ENCODE measurements at places on chromosomes 7 and 10.

DNA sequence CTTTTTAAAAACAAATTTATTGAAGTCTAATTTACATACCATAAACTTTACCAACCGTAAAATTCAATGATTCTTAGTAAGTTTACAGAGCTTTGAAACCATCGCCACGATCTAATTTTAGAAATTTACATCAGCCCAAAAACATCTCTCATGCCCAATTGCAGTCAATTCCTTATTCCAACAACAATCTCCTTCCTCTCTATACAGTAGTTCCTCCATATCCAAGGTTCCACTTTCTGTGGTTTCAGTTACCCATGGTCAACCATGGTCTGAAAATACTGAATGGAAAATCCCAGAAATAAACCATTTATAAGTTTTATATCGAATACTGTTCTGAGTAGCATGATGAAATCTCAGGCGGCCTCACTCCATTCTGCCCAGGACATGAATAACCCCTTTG, 183.4 kb upstream of the ADCY1 start:
- no peak for DNase-seq

DNA sequence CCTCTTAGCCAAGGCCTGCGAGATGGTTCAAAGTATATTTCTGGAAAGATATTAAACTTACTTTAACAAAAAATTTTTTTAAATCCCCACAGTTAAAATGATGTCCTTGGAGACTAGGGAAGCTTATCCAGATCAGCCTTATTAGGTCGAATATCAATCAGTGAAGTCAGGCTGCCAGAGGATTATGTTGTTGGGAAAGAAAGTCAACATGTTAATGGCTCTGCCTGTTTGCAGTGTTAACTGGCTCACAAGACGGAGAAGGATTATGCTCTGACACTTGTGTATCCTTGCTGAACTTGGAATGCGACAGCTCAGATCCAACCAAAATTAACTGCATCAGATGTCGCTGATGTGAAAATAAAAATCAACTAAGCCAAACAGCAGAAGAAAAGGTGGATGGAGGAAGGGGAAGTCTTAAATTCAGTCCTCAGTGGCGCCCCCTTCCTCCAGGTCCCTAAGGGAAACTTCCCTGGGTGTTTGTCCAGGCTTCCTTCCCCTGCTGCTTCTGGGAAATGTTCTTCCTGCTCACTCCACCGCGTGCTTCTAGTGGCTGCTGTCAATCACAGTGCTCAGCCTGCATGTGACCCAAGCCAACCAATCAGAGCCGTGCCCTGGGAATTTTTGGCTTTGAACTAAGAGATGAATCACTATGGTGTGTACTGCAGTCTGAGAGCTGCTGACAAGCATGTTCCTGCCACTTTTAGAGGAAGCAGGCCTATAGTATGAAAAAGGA, 690.4 kb upstream of the NRP1 start:
- DNase-seq, result no peak

GRCh38 chr10:95791425-95791979, 35.5 kb downstream of the ENTPD1 start:
- no peak for DNase-seq

GRCh38 chr7:35026150-35026549, 11.1 kb downstream of the DPY19L1 start:
- no peak for DNase-seq

- no peak for DNase-seq
Observed at GRCh38 chr7:143417734-143418383, 9.2 kb upstream of the EPHA1 start.

GRCh38 chr7:72101444-72101843, 310.7 kb downstream of the CALN1 start:
- DNase-seq, result no peak

GRCh38 chr7:114976666-114977065, 54.8 kb downstream of the MDFIC start:
- no peak for DNase-seq

- no peak for DNase-seq
Observed at GRCh38 chr10:69952821-69953221, 99.8 kb upstream of the MACROH2A2 start.

- DNase-seq, result no peak
Observed at GRCh38 chr7:140416560-140416959, 12.7 kb downstream of the RAB19 start.

- no peak for DNase-seq
Observed at GRCh38 chr7:118467381-118467780, 242.9 kb downstream of the ANKRD7 start.

DNA sequence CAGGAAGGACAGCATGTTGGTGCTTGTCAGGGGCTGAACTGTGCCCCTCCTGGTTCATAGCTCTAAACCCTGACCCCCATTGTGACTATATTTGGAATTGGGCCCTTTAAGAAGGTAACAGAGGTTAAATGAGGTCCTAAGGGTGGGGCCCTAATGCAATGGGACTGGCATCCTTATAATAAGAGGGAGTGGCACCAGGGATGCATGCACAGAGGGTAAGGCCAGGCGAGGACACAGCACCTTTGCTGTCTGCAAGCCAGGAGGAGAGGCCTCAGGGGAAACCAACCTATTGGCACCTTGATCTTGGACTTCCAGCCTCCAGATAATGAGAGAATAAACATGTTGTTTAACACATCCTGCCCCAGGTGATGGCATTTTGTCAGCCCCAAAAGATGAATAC, 61.3 kb upstream of the EBF3 start:
- no peak for DNase-seq
